ENCODE measurements at places on chromosomes 3 and 15.
A peak's percentile ranks its signal among the peaks of the same experiment; 100 is the strongest.

GRCh38 chr15:40283615-40284300 is 894 bp upstream of the ANKRD63 start:
- no peak for DNase-seq

- DNase-seq = no peak
Observed at GRCh38 chr15:76181705-76182107, 121.9 kb downstream of the TMEM266 start.

DNA sequence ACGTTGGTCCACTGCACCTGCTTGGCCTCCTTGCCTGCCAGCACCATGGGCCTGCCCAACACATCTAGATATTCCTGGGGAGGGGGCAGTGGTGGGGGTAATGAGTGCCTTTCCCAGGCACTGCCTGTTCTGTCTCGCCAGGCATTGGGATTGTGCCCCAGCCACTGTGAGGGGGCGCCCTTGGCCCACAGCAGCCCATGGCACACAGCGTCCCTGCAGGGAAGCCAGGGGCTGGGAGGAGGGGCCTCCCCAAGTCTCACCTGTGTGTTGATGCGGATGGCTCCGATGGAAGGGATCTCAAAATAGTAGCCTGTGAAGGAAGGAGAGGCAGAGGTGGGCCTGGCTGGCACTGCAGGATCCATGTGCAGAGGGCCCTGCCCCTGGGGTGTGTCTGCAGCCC is 18.7 kb upstream of the TMEM115 start:
- no peak for DNase-seq

DNA sequence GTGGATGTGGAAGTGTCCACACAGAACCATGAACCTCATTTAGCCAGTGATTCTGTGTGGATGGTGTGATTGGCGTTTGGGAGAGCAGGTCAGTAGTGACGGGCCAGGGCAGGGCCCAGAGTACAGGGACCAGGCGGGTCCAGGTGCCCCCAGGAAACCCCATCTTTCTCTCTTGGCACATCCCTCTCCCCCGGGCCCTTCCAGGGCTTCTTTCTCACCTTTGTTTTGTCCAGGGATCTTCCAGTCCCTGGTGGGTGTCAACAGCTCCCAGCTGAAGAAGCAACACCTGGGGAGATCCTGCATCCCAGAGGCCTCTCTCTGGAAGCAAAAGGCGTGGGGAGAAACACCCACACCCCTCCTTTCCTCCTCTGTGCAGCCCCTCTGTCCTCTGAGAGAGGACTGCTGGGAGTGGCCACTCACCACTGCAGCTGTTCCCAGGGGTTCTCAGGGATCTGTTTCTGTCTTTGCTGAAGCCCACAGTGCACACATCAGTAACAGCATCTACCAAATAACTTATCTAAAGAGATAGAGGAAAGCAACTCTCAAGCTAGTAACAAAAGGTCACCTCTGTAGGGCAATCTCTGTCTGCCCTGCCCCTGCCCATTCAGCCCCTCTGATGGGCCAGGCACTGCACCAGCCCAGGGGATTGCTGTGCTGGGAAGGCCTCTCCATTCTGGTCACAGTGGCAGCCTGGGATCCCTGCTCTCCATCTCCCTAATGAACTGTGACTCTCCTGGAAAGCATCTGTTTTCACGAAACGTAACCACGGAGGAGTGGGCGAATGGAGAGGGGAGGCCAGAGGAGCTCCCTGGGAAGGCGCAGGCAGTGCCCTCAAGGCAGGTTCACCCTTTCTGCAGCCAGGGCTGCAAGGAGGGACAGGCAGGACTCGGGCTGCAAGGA is 98.3 kb upstream of the ALDH1A3 start:
- no peak for DNase-seq

DNA sequence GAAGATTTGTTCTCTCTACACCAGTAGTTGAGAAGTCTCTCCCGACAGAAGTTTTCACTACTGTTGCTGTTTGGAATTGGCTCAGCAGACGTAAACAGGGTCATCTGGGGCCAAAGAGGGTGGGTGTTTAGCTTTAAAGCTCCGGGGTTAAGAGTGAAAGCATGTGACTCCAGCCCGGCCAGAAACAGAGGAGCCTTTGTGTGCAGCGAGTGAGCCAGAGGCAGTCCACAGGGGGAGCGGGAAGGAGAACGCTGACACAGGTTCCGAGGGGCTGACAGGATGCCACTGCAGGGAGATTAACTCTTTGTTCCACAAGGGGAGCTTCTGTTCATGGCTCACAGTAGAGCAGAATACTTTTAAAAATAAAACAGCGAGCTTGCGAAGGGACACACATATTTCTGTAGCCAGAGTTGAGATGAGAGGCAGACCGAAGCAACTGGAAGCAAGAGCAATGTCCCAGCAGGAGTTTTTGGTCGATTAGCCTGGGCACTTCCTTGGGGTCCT is 26.9 kb downstream of the BMF start:
- no peak for DNase-seq

DNA sequence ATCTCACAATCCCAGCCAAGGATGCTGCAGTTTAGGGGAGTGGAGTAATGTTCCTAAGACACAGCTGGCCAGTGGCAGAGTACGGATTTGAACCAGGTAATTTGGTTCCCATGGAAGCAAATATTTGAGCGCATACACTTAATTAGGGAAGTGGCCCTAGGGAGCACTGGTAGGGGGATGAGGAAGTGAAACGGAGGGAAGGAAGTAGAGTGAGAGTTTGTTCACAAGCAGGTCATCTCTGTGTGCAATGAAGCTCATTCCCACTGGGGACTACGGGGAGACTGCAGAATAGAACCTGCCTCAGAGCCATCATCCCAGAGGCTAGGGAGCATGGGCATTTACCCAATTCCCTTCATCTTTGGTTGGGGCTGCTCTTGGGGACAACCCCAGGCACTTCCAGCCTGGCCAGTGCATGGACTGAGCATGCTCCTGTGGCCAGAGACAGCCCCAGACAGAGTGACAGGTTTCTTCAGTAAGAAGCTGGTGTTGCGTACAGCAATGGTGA is 317.2 kb upstream of the PROK2 start:
- DNase-seq = no peak

DNA sequence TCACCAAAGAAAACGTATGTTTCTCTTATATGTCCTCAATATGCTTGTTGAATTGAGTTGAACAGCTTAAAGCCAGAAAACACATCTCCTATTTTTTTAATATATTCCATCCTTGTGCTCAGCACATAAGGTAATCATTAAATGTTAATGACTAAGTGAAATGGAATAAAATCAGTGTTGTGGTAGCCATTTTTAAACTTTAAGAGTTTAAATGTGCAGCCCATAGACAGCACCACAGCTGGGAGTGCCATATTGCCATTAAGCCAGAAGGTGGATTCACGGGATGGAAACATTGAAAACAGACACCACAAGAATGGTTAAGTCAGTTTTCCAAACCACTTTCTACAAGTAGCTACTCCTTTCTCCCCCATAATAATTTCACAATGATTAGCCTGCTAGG is 76.8 kb upstream of the C15orf61 start:
- DNase-seq = no peak

- no peak for DNase-seq
Observed at GRCh38 chr15:100030586-100031229, 297.5 kb upstream of the LYSMD4 start.

- DNase-seq = no peak
Observed at GRCh38 chr3:180529778-180530177, 72.2 kb upstream of the TTC14 start.

DNA sequence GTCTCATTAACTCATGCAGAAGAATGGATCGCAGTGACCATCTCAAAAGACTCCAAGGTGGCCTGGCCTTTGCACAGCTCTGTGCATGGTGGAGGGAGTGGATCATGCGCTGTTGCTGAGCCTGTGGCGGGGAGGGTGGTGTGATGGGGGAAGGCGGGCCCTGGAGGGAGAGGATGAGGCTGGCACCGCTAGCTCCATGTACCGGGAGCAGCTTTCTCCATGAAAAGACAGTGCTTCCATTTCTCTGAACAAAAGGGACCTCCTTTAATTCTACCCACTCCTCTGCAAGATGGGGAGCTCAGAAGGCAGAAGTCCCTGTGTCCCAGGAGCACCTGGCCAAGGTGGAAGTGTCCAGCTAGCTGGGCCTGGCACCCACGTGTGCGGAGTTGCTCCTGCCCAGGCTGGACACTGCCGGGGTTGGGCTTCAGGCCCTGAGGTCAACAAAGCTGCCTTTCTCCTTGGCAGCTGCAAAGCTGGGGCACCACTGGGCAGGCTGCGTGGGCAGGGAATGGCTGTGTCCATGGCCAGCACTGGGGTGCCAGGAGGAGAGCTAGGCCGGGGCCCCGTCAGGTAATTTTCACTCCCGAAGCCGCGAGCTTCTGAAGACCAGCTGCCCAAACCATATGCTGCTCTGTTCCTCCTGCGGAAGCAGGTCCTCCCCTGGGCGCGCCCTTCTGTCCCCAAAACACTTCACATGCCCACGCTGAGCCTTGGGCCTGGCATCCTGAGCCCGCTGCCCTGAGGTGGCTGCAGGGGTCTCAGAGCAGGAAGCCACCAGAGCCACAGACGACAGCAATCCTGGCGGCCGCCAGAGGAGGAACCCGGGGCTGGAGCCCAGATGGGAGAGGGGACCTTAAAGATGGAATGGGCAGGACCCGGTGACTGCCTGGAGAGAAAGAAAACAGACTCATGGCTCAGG is 6.4 kb downstream of the MAP6D1 start:
- DNase-seq = no peak

DNA sequence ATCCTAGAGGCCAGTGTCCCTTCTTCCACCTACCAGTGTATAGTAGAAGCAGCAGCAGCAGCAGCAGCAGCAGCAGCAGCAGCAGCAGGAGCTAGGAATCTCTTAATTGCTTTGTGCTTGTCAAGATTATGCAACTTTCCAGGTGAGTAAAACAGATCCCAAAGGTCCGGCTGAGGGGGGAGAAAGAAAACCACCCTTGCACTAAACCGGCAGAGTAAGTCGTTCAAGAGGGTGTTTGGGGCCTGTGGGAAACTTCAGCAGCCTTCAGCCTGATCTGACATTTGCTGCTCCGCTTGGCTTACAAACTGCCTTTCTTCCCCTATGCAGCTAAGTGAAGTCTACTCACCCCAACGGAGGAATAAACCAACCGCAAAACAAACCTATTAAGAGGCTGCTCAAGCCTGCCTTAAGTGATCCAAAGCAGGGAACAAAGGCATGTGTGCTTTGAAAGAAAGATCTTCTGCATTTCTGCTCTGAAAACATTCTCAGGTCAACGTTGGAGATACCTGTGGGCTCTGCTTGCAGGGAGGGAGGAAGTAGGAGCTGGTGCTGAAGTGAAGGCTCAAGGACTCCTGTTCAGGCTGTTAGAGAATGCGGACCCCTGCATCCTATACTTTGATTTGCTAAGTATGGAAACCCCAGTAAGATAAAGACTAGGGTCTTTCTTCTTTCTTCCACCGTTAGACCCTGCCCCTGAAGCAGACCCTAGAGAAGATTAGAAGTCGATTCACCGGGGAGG is 35.7 kb upstream of the DLG1 start:
- DNase-seq = no peak

GRCh38 chr3:161148832-161149475 is 43.8 kb upstream of the B3GALNT1 start:
- no peak for DNase-seq

DNA sequence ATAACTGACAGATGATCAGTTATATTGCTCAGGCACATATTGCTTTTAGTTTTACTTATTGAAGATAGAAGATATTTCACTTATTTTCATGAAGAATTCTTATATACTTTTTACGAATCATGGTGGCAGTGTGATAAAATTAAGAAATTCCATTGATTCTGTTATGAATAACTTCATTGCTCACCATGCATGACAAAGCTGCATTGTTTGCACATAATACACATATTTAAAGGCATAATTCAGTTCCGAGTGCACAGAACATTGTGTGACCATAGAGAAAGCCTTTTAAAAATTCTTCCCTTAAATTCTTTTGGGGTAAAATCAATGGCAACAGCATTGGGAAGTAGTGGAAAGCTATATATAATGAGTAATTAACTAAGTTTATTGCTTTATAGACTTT is 82.5 kb upstream of the NAALADL2 start:
- no peak for DNase-seq

DNA sequence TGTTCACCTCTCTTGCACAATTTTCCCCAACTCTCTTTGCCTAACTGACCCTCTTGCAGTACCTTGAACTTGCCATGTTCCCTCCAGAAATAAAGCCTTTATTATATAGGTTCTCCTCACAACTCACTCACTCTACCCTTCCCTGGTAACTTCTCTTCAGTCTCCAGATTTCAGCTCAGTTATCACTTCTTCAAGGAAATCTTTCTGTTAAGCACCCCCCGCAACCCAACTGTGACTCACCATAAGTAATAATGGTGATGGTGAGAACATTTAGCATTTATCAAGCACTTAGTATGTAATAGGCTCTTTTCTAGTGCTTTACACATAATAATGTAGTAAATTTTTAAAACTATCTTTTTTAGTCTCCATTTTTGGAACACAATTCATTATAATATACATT is 8.1 kb upstream of the OR5K1 start:
- no peak for DNase-seq

- DNase-seq = no peak
Observed at GRCh38 chr3:72324253-72324811, 523.9 kb downstream of the SHQ1 start.

DNA sequence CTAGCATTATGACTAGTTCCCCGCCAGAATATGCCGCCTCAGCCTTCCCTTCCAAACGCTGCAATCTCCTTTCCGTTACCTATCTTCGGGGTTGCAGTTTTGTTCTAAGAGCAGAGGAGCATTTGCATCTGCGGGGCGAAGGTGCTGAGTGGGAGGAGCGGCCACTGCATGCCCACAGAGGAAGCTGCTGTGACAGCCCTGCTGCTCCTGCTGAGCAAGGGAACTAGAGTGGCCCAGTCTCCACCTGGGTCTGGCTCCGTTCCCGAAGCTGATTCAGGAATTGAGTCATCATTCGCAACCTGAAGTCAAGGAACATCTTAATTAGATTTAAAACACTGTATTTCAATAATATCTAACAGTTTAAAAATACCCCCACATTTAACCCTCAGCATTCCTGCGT is 98.2 kb upstream of the TJP1 start:
- no peak for DNase-seq

- DNase-seq = peak; percentile 90
Observed at GRCh38 chr3:57227204-57227929, at the start of gene APPL1. Gene APPL1 (plus strand): TSS chr3:57227729. CDS start chr3:57227884, 155 bp downstream.

- DNase-seq = no peak
Observed at GRCh38 chr3:32347343-32348125, 44.1 kb upstream of the CMTM7 start.

GRCh38 chr15:88788816-88789215 is 14.4 kb upstream of the ACAN start:
- no peak for DNase-seq

DNA sequence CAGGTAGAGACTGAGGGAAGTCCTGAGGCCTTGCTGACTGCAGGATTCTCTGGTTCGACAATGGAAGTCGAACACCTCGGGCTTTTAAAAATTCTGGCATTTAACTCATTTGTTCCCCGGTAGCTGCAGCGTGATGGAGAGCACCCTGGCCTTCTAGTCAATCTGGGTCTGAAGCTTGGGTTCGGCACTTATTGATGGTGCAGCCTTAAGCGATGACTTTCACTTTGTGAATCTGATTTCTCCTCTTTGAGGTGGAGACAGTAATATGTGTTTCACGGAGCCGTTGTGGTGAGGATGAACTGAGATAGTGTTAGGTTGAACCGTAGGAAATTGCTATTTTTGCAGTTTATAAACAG is 621 bp upstream of the PARP6 start:
- no peak for DNase-seq

GRCh38 chr3:126547721-126548120 is 11.0 kb downstream of the C3orf22 start:
- no peak for DNase-seq
